ENCODE measurements at places on chromosomes 12 and 14.

DNA sequence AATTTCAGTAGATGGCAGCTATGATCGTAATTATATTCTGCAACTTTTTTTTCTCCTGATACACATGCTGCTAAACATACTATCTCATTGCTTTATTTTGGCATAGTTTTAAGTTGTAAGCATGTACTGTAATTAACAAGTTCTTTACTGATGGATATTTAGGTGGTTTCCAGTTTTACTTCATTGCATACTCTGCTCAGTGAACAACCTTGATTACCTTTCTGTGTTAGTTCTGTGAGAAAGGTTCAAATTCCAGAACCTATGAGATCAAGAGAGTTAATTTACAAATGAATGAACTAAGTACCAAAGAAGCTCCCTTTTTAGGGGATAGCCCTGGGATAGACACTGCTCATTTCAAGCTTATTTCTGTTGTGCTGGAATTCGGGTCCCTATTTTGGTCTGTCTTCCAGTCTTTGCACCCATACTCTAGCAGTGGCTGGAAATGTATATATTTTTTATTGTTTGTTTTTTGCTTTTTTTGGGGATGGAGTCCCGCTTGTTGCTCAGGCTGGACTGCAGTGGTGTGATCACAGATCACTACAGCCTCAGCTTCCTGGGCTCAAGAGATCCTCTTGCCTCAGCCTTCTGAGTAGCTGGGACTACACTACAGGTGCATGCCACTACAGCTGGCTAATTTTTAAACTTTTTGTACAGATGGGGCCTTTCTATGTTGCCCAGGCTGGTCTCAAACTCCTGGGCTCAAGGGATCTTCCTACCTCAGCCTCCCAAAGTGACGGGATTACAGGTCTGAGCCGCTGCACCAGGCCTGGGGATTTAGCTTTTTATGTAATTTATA lies 10.6 kb downstream of the PAPOLA start:
- no peak for DNase-seq

GRCh38 chr14:22232933-22233332 lies 356.1 kb downstream of the DAD1 start:
- no peak for DNase-seq

DNA sequence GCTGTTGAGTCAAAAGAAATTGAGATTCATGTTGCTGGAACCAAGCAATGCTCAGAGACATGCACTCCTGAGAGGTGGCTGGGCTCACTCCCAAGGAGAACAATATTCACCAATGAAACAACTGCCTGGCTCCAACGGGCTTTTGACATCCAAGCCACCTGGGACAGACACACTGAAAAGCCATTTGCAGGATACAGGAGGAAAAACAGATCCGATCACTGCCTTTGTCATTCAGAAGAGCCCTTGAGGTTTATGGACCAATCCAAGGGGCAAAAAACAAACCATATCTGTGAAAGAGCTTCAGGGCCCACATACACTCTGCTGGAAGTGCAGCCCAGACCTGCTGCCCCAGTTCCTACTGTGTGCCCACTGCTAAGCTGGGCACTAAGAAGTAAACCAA lies 277.5 kb downstream of the NUAK1 start:
- DNase-seq, result no peak

DNA sequence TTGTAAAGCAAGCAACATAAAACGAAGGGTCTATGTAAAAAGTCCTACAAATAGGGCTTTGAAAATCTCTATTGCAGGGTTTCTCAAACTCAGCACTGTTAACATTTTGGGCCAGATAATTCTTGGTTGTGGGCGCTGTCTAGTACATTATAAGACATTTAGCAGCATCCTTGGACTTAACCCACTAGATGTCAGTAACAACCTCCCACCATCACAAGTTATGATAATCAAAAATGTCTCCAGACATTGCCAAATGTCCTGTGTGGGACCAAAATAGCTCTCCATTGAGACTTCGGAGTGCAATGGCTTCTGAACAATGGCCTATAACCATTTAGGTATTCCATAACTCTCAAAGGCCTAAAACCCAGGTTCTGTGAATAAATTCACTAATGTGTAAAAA lies 22.9 kb upstream of the DHRS7 start:
- no peak for DNase-seq

GRCh38 chr12:103771466-103771865 lies 69.6 kb downstream of the NT5DC3 start:
- no peak for DNase-seq

Data from stimulated activated CD8-positive, alpha-beta memory T cell treated with anti-CD3 and anti-CD28 coated beads, Interleukin-2, amount 100 ng/mL, for 1 hour (primary cell).